ENCODE measurements at places on chromosomes 11 and 22. TPM values are rescaled to one million over a fixed set of nuclear protein-coding genes. Genes with fewer than 3 reads are reported as not detected.

Gene NAALAD2
- total RNA-seq, result 29.7 TPM

Gene OR8D2
- not detected for total RNA-seq

Gene GTSE1
- total RNA-seq, result 5.7 TPM

Gene OMP
- not detected for total RNA-seq

Gene SNX32
- total RNA-seq, result 3.1 TPM

Gene SLC6A5
- total RNA-seq, result 0.99 TPM

Gene OR5W2
- not detected for total RNA-seq

Gene C22orf31
- total RNA-seq, result 0.82 TPM

Gene TECTA
- 2.2 TPM for total RNA-seq

Gene KRTAP5-8
- not detected for total RNA-seq

Gene MS4A3
- total RNA-seq, result 2.3 TPM

Gene KRTAP5-1
- total RNA-seq, result not detected

Gene VWCE
- 2.5 TPM for total RNA-seq

Gene YAP1
- 137 TPM for total RNA-seq

Gene KCNQ1OT1
- 10.4 TPM for total RNA-seq

Gene SCUBE2
- 13.2 TPM for total RNA-seq

Gene DUSP8
- total RNA-seq, result 10.9 TPM

Gene USP2
- total RNA-seq, result 24.4 TPM

Gene VPREB1
- 0.66 TPM for total RNA-seq

Gene CRELD2
- 24.4 TPM for total RNA-seq

Gene APOL1
- total RNA-seq, result 4.3 TPM

Gene INPP5J
- 2.7 TPM for total RNA-seq

Gene MIOX
- not detected for total RNA-seq

Gene DBX1
- not detected for total RNA-seq

Gene DNAJB7
- total RNA-seq, result not detected

Gene RFPL3
- not detected for total RNA-seq

Gene MPZL2
- 18.4 TPM for total RNA-seq

Gene C11orf86
- not detected for total RNA-seq

Gene NCF4
- 5.1 TPM for total RNA-seq

Gene ASCC2
- 31.0 TPM for total RNA-seq

Gene CHRM4
- 3.2 TPM for total RNA-seq

Gene AIFM3
- 26.3 TPM for total RNA-seq

Gene RFPL1
- not detected for total RNA-seq

Gene MRGPRE
- total RNA-seq, result 0.44 TPM

Gene KBTBD3
- 20.5 TPM for total RNA-seq

Gene TPH1
- total RNA-seq, result 4.3 TPM

Gene MS4A7
- 8.8 TPM for total RNA-seq
